ENCODE measurements at places on chromosomes 2 and 18.

GRCh38 chr2:216553482-216554240, 55.0 kb downstream of the RPL37A start:
- no peak for DNase-seq

GRCh38 chr18:31636387-31636786, 44.7 kb downstream of the TTR start:
- DNase-seq, result no peak

DNA sequence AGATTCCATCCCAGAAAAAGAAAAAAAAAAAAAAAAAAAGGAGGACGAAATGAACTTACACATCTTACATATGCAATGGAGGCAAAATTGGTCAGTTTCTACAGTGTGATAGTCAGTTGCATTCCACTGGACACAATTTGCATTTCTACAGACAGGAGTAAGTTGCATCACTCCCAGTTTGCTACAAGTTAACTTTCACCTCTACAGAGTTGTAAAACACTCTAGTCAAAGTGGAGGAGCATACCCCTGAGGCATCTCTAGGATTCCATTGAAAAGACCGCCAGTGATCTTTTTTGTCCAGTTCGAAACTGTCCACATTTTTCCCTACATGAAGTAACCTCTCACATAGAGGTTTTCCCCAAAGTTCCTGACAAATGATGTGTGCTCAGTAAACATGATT, 202.8 kb downstream of the VAPA start:
- DNase-seq, result no peak

DNA sequence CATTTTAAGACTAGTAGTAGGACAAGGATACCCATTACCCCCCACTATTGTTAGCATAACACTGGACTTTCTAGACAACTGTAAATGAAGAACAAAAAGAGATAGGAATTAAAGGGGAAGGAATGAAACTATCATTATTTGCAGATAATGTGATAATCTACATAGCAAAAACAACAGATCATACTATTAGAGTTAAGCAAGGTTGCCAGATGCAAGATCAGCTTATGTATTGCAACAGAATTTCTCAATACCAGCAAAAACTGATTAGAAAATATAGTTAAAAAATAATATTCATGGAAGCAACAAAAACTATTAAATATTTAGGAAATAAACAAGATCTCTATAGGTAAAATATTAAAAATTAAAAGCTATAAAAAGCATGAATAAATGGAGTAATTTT, 194.4 kb upstream of the SPRED2 start:
- DNase-seq, result no peak

- no peak for DNase-seq
These were observed 51.5 kb downstream of the FHOD3 start for GRCh38 chr18:36348971-36349417.

DNA sequence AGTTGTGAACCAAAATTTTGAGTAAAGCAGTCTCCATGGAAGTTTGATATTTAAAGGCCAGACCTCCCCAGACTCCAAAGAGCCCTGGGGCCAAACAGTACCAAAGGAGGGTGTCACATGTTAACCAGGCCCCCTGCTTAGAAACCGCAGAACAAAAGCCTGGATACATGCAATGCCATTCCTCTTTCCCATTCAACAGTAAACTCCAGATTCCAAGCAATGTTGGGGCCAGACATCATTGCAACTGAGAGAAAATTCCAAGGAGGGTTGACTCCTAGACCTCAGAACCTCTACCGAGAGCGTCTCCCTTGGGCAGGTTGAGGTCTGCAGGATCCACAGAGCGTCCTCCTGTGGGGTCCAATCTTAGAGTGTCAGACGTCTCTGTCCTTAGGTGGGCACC, 404.4 kb upstream of the SYT4 start:
- DNase-seq, result no peak

DNA sequence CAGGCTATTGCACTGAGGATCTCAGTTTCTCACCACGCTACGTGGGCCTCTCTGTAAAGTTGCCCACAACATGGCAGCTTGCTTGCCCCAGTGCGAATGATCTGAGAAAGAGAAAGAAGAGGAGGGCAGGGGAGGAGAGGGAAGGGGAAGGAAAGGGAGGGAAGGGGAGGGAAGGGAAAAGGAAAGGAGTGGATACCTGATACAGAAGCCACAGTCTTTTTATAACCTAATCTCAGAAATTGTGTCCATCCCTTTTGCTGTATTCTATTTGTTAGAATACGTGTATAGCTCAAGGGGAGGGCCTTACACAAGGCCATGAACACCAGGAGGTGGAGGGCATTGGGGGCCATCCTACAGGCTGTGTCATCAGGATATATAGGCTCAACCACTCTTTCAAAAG, 78.3 kb upstream of the PPP1CB start:
- no peak for DNase-seq

DNA sequence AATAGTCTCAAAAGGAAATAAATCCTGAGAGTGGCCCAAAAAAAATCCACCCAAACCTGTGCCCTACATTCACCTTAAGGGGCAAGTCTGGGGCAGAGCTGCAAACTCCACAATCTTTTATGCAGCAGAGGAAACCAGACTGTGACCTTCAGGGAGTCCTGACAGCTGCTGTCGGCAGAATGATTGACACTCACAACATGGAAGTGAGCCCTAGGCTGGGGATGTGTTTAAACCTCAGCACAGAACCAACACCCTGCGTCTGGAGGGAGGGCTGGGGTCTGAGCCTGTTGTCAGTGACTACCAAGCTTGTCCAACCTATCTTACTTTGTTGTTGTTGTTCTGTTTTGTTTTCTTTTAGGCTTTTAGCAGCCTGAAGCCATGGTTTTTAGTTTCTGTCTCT, 39.6 kb downstream of the CRACDL start:
- no peak for DNase-seq

DNA sequence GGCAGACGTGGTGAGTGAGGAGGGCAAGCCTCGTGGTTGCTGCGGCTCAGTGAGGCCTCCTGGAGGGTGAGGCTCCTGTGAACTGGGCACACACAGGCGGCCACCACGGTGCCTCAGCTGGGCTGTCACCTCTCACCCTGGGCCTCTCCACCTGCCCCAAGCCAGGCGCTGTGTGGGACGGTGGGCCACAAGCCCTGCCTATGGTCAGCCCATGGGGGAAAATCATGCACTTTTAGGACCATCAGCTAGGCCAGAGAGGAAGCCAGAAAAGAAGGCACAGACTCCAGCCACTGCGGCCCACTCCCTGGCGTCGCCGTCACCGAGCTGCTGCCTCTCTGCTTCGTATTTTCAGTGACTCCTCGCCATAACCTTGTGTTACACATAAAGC, 28.5 kb upstream of the HS6ST1 start:
- no peak for DNase-seq

DNA sequence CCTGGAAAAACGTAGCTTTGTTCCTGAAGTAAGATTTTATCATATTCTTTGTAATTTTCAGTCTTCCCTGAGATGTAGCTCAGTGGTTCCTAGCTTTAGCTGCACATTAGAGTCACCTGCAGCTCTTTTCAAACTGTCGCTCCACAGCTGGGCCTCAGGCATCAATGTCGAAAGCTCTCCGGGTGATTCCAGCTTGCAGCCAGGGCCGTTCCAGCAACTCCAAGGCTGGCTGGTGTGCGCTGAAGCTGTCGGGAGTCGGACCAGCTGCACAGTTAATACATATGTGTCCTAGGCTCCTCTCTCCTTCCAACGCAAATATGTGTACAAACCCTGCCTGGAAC, 609 bp upstream of the ZNF2 start:
- no peak for DNase-seq

- no peak for DNase-seq
These were observed 134.9 kb downstream of the FAM161A start for GRCh38 chr2:61718965-61719364.

DNA sequence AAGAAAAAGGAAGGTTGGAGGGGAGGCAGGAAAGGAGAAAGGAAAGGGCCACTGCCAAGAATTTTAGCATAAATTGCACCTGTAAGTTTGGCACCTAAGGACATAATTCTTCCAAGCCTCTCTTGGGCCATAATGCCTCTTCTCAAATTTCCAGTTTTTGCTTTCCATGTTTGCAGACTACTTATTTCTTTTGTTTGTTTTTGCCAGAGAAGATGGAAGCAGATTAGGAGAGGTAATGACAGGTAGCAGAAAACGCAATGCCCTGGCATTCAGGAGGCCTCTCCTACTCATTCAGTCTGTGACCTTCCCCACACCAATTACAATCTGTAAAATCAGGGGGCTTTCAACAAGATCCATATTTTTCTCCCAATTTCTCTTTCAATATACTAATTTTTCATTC, 56.8 kb downstream of the MRPL33 start:
- DNase-seq, result no peak

- no peak for DNase-seq
These were observed 96.8 kb downstream of the DNAH6 start for GRCh38 chr2:84613082-84613481.

DNA sequence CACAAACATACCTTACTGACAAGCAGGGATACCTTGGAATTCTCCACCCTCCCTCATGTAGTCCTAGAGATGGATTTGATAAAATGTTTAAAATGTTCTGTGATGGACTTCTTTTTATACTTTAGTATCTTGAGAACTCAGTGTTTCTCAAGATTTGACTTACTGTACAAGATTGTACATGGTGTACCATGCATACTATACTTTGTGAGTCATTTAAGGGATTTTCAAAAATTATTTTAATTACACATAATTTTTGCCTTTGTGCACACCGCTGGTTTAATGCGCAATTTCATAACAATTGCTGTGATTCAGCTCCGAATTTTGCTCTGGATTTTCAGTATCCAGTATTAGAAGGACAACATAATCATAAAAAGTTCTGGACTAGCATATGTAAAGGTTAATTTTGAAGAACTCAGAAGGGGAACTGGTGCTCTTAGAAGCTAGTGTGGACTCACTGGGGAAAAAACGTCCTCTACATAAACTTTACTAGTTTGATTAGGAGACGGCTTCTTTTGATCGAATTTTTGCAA, 78.6 kb upstream of the ACSL3 start:
- DNase-seq, result no peak

DNA sequence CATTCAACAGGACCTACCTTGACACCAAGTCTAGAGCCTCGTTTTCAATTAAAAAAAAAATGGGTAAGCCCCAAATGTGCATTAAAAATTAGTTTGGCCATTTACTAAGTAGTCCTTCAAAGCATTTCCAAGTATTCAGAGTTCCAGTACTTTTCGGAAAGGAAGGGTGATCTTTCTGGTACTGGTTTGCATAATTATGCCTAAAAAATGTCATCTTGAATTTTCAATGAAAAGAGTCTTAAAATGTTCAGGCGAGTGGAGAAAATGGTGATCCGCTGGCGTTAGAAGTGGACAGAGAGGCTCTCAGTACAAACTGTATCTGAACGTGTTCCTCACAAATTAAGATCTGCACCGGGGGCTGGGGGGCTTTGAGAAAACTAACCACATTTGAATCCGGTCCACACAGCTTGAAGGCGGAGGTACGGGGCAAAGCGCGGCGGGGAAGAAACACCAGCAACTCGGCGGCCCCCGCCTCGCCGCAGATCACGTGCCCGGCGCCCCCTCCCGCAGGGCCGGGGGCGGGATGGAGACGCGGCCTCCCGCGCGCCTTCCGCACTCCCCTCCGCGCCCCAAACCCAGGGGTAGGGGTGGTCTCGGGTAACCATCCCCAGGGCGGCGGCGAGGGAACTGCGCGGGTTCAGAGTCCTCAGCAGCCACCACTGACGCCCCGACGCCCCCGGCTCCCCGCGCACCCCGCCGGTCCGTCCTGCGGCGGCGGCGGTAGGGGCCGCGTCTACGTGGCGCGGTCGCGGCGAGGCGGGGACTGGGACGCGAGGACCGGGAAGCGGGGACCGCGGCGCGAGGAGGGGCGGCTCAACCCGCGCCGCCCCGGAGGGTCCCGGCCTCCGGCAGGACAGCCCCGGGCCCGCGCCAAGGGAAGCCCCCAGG, 564 bp downstream of the LPIN2 start:
- DNase-seq, result no peak

GRCh38 chr2:226873051-226873620, 37.3 kb downstream of the RHBDD1 start:
- DNase-seq, result no peak

- DNase-seq, result no peak
These were observed 173.4 kb downstream of the ANAPC1 start for GRCh38 chr2:111710613-111711012.

DNA sequence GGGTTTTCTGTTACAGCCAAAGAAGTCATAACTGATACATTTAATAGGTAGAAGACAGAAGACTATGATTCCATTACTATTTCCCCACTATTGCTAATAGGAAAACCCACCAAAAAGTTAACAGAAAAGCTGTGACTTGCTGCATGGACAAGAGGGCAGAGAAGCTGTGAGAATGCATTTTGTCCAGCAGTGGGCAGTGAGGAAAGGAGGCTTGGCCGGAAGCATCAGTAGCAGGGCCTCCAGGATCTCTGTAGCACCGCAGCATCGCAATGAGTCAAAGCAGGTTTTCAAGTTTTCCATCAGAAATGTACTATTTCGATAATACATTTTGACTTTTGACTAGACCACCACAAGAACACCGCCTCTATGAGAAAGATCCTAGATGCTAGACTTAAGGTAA, 24.9 kb downstream of the MYO5B start:
- DNase-seq, result no peak

All from NCI-H1436 (cell line).